ENCODE measurements at places on chromosomes 7 and 10.

DNA sequence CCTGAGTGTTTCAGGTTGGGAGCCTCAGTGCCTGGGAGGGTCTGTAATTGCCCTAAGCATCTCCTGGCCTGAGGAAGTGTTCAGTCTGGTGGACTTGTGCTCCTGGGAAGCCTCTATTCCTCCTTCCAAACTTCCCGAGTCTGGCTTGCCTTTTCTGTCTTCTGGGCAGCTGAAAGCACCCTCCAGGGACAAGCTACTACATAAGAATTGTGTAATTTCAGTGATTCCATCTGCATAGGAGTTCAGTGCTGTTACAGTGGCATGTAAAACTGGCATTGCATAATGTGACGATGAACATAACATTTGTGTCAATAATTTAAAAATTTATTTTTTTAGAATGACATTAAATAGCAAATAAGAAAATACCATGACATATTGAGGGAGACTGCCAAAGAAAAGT is 109.3 kb downstream of the AOAH start:
- DNase-seq: no peak

DNA sequence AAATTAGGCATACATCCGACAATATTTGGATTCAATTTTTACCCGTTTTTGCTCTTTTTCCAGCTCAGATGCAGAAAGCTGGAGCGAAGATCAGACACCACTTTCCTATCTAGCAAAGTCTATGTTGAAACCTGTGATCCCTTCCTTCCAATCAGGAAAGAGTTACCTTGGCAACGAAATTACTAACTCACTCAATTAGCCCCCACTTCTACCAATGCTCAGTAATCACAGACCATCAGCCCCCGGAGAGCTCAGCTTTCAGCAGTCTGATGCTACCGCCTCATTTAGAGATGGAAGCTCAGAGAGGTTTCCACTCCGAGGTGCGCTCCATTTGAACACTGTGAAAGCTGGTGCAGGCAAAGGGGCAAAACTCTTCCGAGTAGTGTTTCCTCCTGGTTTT is 6.7 kb downstream of the FRAT1 start:
- no peak for DNase-seq

DNA sequence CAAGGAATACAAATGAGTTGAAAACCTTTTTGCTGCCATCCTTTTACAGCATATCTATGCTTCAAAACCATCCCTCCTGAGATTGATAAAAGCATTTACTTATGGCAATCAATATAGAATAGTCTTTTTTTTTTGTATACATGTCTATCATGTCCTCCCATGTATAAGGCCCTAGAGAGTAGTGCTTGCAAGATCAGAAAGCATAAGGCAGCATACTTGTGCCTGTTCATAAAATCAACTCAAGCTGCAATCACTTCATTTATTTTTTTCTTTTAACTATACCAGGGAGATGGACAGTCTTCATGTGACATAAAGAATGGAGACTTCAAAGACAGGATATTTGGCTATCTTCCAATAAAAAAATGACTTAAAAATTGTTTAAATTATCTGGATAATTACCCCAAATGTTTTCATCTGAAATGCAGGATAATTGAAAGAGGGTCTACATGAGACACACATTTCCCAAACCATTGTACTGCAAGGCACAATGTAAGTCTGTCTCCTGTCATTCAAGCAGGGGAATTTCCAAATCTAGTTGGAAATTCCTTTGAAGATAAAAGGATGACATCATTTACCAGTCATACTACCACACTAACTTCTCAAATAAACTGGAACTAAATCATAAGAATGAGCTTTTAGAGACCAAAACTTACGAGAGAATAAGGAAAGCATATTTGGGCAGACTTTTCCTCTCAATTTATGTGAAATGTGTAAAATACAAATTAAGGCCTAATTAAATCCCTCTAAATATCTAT is 22.5 kb downstream of the LRRN3 start:
- DNase-seq: no peak

GRCh38 chr10:59240582-59241183 is 64.2 kb downstream of the PHYHIPL start:
- peak; percentile 2 for DNase-seq

GRCh38 chr7:136617176-136617575 is 251.3 kb upstream of the CHRM2 start:
- DNase-seq: no peak

DNA sequence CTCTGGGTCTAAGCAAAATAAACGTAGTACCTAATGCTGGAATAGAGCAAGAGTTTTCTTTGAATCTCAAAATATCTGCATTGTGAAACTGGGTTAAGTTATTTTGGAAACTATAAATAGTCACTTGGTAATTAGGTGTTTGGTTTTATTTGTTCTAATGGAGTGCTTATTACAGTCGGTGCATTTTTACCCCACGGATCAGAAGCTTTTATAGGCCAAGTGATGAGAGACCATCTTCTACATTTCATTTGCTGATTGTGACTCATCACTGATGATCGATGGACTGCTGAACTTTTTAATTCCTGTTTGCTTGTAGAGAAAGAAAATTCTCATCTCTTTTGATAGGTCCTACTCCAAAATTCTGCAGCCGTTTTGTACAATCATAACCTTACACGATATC is 28.2 kb downstream of the MGMT start:
- no peak for DNase-seq

GRCh38 chr7:28104811-28105210 is 75.8 kb downstream of the JAZF1 start:
- DNase-seq: peak; percentile 24

GRCh38 chr10:7119325-7120015 is 291.4 kb downstream of the SFMBT2 start:
- no peak for DNase-seq

- DNase-seq: peak; percentile 19
These were observed 55.7 kb upstream of the PTER start for GRCh38 chr10:16381083-16381482.

DNA sequence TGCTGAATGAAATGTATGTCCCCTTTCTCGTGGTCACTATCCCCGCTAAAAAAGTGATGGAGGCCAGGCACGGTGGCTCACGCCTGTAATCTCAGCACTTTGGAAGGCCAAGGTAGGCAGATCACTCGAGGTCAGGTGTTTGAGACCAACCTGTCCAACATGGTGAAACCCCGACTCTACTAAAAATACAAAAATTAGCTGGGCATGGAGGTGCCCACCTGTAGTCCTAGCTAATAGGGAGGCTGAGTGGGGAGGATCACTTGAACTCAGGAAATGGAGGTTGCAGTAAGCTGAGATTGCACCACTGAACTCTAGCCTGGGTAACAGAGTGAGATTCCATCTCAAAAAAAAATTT is 91.4 kb upstream of the MKLN1 start:
- no peak for DNase-seq

DNA sequence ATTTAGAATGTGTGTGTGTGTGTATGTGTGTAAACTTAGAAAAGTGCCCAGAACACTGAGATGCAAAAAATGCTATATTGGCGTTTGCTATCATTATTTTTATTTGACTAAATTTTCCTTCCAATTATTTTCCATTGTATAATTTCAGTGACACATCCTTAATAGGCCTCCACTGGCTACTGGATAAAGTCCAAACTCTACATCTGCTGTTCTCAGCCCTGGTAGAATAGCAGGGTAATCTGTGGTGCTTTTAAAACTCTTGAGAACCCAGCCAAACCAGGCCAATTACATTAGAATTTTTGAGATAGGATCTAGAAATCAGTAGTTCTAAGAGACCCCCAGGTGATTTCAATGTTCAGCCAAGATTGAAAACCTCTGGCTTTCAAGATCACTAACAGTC is 66.4 kb downstream of the ZNF503 start:
- no peak for DNase-seq

GRCh38 chr7:33591490-33591889 is 313.8 kb upstream of the BMPER start:
- no peak for DNase-seq

DNA sequence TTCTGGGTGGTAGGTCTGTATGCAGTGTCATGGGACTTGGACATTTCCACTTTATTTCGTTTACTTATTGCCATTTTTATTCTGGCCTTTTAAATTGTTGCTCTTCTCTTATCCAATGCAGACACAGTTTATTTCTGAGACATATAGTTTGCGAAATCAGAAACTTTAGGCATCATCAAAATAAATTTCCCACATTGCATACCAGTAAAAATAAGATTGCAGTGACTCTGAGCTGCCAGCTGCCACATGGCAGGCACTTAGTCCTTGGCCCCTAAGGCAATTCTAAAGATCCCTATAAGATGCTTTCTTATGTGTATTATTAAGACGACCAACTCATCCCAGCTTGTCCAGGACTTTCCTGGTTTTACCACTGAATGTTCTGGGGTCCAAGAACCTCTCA is 81.8 kb upstream of the ANKRD1 start:
- no peak for DNase-seq

DNA sequence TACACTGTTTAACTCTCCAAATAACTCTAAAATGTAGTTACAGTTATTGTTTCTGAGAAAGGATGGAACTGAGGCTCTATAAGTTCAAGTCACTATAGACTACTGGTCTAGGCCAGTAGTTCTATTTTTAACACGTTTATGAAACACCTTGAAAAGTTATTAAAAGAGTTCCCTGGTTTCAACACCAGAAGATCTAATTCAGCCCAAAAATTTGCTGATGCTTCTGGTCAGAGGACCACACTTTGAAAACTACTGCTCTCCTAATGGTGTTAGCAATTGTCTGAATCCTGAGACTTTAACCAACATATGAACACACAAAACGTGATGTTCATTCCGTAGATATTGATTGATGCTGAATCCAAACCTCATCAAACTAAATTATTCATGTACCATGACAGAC is 658.6 kb upstream of the STEAP1 start:
- no peak for DNase-seq

DNA sequence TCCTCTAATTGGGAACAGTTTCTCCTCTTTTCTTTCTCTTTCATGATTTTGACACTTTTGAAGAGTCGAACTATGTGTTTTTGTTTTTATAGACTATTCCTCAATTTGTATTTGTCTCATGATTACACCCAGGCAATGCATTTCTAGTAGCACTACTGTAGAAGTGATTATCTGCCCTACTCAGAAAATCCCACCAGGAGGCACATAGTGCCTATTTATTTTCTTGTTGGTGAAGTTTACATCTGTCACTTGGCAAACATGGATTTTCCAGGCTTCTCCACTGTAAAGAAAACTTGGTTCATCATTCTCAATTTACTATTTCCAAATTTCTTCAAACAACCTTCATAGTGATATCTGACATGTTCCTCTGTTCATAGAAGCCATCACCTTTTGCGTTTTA is 893.9 kb downstream of the CCSER2 start:
- no peak for DNase-seq

DNA sequence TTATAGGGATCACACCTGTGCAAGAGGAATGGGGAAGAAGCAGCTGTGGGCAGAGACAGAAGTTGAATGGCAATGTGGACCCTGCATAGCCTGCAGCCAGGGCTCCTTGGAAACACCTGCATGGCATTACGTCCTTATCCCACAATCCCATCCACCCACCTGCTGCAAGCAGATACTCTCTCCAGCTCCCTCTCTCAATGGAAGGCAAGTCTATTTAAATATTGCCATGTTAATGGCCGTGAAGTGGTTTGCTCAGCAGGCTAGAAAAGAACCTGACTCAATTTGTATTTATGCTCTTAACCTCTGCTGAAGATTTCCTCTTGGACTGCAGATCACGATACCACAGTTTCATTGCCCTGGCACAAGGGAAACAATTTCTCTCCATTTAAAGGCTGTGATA is 417.0 kb downstream of the TYW1 start:
- peak; percentile 39 for DNase-seq

GRCh38 chr10:111478651-111479050 is 401.8 kb downstream of the ADRA2A start:
- no peak for DNase-seq

- DNase-seq: no peak
These were observed 36.3 kb downstream of the NHLRC2 start for GRCh38 chr10:113890769-113891168.

- DNase-seq: no peak
These were observed 17.8 kb upstream of the PDLIM1 start for GRCh38 chr10:95308389-95309302.

DNA sequence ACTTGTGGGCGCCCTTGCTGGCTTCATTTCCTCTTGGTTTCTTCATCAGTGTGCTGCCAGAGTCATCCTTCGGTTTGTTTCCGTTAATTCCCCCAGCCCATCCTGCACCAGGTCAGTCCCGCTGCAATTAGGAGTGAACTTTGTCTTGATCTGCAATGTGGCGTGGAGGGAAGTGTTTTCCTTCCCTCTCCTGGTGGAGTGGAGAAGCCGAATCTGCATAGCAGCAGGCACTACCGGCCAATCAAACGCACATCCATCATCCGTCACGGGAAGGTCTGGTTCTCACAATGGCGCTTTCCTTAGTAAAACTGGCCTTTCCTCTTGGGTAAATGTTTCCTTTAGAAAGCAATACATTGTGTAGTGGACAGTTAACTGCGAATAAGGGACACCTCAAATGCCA is 337.5 kb downstream of the CXCL12 start:
- no peak for DNase-seq

GRCh38 chr10:132503581-132504421 is 33.8 kb upstream of the INPP5A start:
- no peak for DNase-seq

DNA sequence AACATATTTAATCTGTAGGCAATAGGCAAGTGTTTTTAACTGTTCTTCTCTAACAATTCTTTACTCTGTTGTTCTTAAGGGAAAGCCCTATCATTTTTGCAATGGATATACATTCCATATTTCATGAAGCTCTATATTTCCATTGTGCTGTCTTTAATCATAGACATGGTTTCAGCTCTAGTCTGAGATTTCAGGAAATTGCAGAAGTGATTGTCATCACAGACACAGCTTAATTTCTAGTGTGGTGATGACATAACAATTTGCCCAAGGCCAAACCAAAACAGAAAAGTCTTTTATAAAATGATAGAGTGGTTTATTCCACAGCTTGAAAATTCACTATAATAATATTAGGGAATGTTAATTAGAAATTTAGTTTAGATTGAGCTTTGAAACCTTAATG is 494.1 kb upstream of the SEMA3A start:
- no peak for DNase-seq

- no peak for DNase-seq
These were observed 5.2 kb upstream of the PLXNA4 start for GRCh38 chr7:132581431-132581830.

DNA sequence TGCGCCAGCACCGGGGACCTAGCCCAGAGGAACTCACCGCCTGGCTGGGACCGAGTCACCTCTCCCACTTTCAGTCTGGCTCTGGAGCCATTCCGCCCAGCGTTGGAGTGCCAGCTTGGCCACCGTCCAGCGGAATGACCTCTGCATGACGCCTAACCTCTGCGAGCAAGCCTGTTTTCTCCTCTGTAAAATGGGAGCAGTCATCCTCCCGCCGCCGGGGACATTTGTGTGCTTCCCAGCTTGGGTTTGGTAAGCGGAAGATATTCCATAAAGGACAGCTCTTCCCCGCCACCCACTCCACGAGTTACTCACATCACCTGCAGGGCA is 1.3 kb upstream of the ZCCHC24 start:
- DNase-seq: no peak

GRCh38 chr7:136210079-136210478 is 232.9 kb upstream of the MTPN start:
- DNase-seq: no peak

All from SHP77 (cell line).